ENCODE measurements at places on chromosomes 4 and X.

DNA sequence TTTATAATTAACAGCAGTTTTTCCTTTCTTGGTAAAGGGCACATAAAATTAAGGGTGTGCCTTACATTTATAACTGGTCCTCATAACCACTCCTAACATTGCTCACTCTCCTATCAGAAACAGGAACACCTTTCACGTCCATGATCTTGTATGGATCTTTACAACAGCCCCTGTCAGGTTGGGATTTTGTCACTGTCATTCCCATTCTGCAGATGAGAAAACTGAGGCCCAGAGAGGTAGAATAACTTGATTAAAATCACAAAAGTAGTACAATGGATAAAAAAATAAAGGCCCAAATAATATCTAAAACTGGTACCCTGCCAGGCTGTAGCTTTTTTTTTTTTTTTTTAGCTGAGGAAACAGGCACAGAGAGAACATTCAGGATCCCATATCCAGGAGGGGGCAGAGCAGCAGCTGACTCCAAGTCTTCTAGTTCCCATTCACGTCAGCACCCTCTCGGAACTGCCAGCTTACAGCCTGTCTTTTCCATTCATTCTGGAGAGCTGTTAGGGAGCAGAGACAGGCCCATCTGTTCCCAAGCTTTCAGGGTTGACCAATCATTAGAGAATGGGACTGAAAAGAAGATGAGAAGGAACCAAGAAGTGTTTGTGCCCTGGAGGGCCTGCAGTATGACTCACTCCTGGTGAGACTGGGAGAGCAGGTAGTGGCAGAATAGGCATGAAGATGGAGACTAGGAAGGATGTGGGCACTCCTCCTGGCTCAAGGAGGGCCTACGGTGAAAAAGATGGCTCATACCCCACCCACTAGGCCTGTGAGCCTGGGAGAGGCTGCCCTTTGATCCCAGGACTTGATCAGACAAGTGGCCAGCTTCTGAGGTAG is 7.3 kb downstream of the SUV39H1 start:
- DNase-seq: peak; percentile 15

GRCh38 chr4:26779674-26780073 is 81.0 kb upstream of the STIM2 start:
- DNase-seq: peak; percentile 43

DNA sequence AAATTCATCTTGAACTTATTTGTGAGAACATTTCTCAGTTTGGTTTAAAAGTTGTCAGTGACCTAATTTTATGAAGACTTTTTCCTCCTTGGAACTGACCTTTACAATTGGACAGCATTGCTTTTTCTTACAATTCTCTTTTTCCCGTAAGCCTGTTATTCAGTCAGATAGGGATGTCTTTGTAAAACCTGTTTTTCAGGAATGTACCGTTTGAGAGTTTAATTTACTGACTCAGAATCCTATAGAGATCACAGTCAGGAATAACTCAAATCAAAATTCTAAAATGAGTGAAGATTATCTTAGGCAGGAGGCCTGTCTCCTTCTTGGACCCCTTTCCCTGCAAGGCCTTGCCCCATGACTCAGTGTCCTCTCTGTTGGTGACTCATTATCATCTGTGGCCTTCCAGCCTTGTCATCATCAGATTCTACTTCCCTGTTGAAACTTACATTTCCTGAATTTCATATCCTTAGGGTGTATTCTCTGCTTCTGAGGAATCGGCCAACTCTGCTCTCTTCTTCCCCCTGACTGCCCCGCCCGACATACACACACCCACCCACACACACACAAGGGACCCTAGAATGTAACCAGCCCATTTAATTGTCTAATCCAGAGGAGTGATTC is 99.8 kb downstream of the ARHGAP10 start:
- DNase-seq: peak; percentile 49

GRCh38 chr4:83109480-83110222 is 4.9 kb downstream of the PLAC8 start:
- no peak for DNase-seq

DNA sequence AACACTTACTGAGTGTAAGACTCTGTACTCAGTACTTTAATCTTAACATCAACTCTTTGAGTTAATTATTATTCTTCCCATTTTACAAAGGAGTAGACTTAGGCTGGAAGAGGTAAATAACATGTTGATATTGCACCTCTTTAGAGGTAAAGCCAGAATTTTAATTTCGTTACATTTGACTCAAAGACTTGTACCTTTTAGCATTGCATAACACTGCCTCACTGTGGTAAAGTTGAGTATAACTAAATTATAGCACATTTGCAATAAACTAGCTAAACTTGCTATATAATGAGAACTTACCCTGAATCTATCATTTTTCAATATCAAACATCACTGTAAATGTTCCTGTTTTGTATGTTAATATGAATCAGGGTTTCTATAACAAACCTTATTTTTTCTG is 218.5 kb downstream of the PRR32 start:
- no peak for DNase-seq

Data from H4 (cell line).